ENCODE measurements at places on chromosomes 11 and 22. TPM values are rescaled to one million over a fixed set of nuclear protein-coding genes. Genes with fewer than 3 reads are reported as not detected.

MS4A6E gene
- total RNA-seq: not detected

DGCR6 gene
- 1.2 TPM for total RNA-seq

MUC6 gene
- not detected for total RNA-seq

C11orf21 gene
- not detected for total RNA-seq

FOSL1 gene
- total RNA-seq: 202 TPM

LGALS12 gene
- total RNA-seq: not detected

GLB1L2 gene
- total RNA-seq: 2.1 TPM

CATSPER1 gene
- total RNA-seq: 2.0 TPM

CECR2 gene
- 0.08 TPM for total RNA-seq

RFPL1 gene
- total RNA-seq: not detected

OR4P4 gene
- total RNA-seq: not detected

CHRDL2 gene
- 4.0 TPM for total RNA-seq

GAB4 gene
- not detected for total RNA-seq

KCNA4 gene
- total RNA-seq: not detected

PHOX2A gene
- total RNA-seq: not detected

MOGAT2 gene
- not detected for total RNA-seq

MICALL1 gene
- 19.6 TPM for total RNA-seq

BDNF gene
- 7.5 TPM for total RNA-seq

KDM4E gene
- total RNA-seq: not detected

SHISAL1 gene
- total RNA-seq: 5.8 TPM

MRGPRX3 gene
- not detected for total RNA-seq

HRAS gene
- total RNA-seq: 93.4 TPM

MYEOV gene
- 92.4 TPM for total RNA-seq

FXYD2 gene
- total RNA-seq: 14.8 TPM

MB gene
- 7.1 TPM for total RNA-seq

KDM4F gene
- total RNA-seq: not detected

NXPE4 gene
- not detected for total RNA-seq

SLC1A2 gene
- total RNA-seq: 0.35 TPM

TYMP gene
- total RNA-seq: 19.4 TPM

PTPN5 gene
- not detected for total RNA-seq

GLYATL2 gene
- not detected for total RNA-seq

DDTL gene
- total RNA-seq: 1.7 TPM

IFITM1 gene
- total RNA-seq: 0.38 TPM

MUC2 gene
- 0.93 TPM for total RNA-seq

SMTNL1 gene
- total RNA-seq: not detected

CASP12 gene
- total RNA-seq: not detected

ZNF280B gene
- 1.5 TPM for total RNA-seq
